Stimulated activated CD8-positive, alpha-beta memory T cell treated with anti-CD3 and anti-CD28 coated beads, Interleukin-4, amount 100 ng/mL, for 4 hours (primary cell): ENCODE measurements at places on chromosomes 2 and 18.

- no peak for DNase-seq
These were observed 2.4 kb downstream of the GLS start for GRCh38 chr2:190882856-190883582.

GRCh38 chr18:31120594-31120993 is 18.4 kb upstream of the DSC2 start:
- no peak for DNase-seq

DNA sequence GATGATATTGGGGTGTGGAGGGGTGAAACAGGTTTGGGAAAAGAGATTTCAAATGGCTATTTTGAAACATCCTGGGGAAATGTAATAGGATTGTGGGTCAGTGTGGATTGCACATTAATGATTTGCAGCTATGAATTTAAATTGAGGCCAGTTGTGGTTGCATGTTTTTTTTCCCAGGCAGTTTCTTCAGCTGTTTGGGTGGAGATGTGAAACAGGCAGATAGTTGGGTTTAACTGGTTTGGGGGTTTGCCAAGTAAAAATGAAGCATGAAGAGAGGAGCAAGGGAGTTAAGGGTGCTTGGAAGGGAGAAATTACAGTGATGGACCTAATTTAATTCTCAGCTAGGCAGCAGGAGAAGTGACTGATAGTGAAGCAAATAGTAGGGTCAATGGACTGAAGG is 16.8 kb downstream of the GPD2 start:
- DNase-seq, result no peak

- no peak for DNase-seq
These were observed 57.3 kb downstream of the THNSL2 start for GRCh38 chr2:88227446-88227845.

DNA sequence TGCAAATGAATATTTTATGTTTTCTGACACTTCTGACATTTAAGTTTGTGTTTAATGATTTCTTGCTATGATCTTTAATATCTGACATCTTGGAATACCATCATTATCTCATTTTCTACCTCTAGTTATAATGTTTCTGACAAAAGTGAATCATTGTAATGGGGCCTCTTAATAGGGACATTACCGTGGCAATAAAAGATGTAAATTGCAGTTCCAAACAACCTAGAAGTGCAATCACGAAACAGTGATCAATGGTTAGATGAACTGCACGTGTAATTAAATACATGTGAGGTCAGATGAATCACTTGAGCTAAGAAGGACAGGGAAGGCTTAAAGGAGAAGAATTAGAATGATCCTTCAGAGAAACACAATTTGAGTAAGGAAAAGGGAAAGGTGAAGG is 1078.3 kb downstream of the DPP10 start:
- no peak for DNase-seq

DNA sequence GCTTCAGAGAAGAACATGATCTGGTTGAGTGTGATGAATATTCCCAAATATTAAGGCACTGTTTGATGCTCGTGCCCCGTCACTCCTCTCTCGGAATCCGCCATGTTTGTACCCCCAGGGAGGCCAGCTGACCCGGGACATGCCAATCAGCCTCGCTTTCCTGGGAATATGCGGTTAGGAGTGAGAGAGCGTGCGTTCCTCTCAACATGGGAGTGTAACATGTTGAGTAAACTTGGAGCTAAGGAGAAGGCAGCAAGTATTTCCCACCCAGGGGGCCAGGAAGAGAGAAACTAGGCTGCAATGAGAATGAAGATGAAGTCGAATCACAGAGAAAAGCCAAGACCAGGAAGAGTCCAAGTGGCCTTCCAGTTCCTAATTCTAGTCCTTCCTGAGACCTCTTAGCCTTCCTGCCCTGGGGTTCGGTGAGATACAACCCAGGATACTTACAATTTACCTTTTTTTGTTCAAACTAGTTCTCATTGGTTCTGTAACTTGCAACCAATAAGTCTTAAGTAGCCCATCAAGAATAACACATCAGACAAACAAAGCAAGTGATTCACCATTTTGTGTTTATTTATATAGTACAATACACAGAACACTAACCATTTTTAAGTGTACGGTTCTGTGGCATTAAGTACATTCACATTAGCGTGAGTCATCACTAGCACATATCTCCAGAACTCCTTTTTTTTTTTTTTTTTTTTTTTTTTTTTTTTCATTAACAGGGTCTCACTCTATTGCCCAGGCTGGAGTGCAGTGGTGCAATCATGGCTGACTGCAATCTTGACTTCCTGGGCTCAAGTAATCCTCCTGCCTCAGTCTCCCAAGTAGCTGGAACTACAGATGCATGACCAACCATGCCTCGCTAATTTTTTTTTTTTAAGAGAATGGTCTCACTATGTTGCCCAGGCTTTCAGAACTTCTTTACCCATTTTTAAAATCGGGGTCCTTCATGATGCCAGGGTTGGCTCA is 36.4 kb upstream of the SLC1A4 start:
- no peak for DNase-seq

DNA sequence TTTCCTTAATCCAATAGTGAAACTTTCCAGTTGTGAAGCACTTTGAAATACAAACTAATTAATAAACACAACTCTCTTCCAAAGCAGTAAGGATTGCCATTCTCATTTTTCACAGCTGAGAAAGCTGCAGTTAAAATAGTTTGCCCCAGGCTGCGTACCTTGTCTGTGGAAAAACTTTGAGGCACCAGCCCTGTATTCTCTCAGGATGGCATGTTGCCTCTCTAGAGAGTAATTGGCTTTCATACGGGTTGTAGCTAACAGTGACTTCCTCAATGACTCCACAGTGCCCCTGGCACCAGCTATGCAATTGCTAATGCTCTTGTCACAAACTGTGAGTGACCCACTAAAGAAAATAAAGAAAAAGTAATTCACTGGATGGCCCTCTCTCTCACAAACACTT is 345.7 kb downstream of the MTX2 start:
- DNase-seq, result no peak

DNA sequence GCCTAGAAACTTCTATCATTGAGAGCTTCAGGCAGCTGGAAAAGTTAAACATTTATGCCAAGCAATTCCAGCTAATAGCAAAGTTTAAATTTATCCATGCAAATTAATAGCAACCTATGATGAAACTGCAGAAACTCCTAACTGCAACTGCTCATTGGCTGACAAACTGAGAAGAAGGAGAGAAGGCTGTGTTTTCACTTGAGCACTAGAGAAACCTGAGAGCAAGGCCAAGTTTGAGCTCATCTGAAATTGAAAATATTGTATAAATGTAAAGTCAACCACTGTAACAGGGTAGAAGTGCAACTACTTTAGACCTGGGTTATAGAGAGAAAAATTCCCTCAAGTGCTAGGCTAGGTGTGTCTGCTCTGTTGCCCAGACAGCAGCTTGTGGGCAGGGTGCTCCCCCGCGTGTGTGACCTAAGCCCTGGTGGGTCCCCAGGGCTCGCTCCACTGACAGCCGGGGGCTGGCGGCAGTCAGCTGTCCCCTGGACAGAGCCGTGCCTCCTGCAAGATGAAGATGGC is 50.2 kb downstream of the CABYR start:
- DNase-seq, result no peak

DNA sequence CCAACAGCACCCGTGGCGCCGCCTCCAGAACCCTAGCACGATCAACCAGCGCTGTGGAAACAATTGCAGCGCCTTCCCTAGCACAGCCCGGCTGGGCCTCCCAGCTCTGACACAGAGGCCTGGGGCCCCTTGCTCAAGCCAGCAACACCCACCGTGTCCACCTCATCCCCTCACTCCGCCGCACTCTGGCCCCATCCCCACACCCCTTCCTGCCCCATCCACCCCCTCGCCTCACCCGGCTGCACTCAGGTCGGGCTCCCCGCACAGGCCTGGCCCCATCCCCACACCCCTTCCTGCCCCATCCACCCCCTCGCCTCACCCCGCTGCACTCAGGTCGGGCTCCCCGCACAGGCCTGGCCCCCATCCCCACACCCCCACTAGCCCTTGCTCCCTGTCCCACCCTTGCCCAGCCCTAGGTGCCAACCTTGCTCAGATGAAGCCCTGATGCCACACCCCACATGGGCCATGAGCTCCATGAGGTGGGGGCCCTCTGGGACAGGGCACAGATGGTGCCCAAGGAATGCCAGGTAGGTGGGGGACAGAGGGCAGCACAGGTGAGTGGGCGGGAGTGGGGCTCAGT is 28.7 kb downstream of the KIF1A start:
- no peak for DNase-seq

- DNase-seq, result no peak
These were observed 10.6 kb upstream of the BIN1 start for GRCh38 chr2:127117603-127118002.
